ENCODE measurements at places on chromosomes 13 and 19. TPM values are rescaled to one million over a fixed set of nuclear protein-coding genes. Genes with fewer than 3 reads are reported as not detected.

GRCh38 chr13:98658131-98658530 is 81.2 kb upstream of the STK24 start:
- H3K4me3 ChIP-seq: no peak overlapping the region
- no peaks in the 10 kb centered on the region for H3K36me3 ChIP-seq
- no peak for DNase-seq
- H3K4me1 ChIP-seq: peaks cover 2% of the 10 kb centered on the region
- no peaks in the 10 kb centered on the region for H3K27me3 ChIP-seq

DNA sequence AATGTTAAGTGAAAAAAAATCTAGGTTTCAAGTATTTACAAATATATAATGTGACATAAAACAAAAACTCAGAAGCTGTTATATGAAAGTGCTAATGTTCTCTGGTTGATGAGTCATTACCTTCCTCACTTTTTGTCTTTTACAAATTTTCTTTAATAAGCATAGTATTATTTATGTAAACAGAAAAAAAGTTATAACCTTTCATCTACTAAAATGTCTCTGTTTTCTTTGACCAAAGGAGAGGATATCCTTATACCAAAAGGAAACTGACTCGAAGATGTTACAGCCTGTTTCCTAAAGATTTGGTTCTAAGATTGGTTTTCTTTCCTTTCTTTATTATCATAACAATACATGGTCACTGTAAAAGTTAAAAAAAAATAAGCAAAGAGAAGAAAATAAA is 38.0 kb downstream of the RCBTB2 start:
- H3K27me3 ChIP-seq: no peaks in the 10 kb centered on the region
- no peak overlapping the region for H3K27ac ChIP-seq
- no peak for DNase-seq

DNA sequence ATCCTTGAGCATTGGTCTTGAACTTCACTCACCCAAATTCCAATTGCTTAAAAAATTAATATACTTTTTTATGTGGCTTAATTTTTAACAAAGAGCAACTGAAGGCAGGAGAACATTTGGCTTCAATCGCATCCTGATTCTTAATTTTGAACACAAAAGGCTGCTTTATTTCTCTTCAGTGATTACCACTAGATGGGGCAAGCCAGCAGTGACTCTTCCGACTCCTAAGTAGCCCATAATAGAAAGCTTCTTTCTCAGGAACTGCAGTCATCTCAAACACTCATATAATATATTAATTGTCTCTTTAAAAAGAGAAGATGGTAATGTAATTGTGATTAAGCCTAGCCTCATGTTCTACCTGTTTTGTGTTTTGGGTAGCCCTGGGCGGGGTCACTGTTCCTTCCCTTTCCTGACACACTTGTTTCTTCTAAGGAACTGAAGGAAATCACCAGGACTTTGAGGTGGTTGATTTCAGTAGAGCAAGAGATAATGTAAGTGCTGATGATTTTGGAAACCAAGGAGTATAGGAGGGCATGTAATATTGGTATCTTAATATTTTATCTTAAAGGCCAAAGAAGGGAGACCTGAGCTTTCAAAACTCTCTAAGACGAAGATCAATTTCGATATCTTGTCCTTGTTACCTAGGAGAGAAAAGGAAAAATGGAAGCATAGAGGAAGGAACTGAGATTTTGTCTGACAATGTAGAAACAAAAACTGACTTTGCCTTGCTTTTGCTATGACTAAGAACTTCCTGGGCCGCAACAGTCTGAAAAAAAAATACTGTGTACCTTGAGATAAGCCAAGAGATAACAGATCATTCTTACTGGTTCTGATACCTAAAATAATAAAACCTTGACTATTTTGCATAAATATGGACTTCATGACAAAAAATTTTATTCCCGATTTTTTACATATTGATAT is 73.1 kb downstream of the TNFSF13B start:
- H3K36me3 ChIP-seq: no peaks in the 10 kb centered on the region
- no peaks in the 10 kb centered on the region for H3K27me3 ChIP-seq
- no peak overlapping the region for H3K27ac ChIP-seq
- no peaks in the 10 kb centered on the region for H3K4me1 ChIP-seq
- no peak overlapping the region for H3K4me3 ChIP-seq

DNA sequence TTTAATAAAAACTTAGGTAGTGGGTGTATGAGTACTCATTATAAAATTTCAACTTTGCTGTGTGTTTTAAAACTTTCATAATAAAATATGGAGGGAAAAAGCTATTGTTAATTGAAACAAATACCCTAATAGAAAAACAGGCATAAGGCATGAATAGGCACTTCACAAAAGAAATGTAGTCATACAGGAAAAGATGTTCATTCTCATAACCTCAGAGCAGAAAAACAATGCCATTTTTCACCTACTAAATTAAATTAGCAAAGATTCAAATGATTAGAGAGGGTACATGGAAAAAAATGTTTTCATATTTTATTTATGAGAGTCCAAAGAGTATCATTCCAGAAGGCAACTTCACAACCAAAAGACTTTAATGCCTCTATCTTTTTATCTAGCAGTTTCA is 20.6 kb upstream of the ELF1 start:
- no peak for DNase-seq
- H3K4me3 ChIP-seq: no peak overlapping the region
- H3K27ac ChIP-seq: no peak overlapping the region
- no peaks in the 10 kb centered on the region for H3K4me1 ChIP-seq

DNA sequence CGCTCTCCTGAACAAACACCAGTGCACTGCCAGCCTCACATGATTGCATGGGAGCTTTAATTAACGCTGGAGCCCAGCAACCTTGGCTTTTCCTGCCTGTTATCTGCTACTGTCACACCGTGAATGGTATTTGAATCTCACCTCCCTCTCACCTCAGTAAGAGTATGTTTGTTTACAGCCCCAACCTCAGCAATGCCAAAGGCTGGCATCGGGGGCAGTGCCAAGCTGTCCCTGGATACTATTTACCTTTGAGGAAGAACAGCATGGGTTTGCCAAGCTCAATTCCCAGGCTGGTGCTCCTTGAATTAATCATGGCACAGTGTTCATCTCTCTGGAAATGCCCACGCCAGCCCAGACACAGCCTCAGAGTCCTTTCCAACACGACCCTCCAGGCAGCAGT is 57.2 kb upstream of the SERPINE3 start:
- no peak for DNase-seq
- no peaks in the 10 kb centered on the region for H3K36me3 ChIP-seq
- no peak overlapping the region for H3K4me3 ChIP-seq
- no peaks in the 10 kb centered on the region for H3K27me3 ChIP-seq
- peaks cover 10% of the 10 kb centered on the region for H3K4me1 ChIP-seq

DNA sequence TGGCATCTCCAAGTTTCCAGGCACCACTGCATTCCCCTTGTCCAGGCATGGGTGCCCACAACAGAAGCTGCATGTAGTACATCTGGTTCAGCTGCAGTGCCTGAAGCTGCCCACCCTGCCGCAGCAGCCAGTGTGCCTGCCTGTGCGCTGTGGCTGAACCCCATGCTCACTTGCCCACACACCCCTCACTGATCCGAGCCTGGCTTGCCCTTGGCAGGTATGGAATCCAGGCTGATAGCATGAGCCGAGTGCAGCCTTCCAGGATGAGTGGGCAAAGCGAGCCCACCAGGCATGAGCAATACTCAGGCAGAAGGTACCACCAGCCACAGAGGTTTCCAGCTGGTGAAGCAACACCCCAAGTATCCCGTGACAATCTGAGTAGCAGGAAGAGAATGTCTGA is 280.3 kb upstream of the KLF12 start:
- no peaks in the 10 kb centered on the region for H3K27me3 ChIP-seq
- DNase-seq: no peak
- H3K4me3 ChIP-seq: no peak overlapping the region
- H3K4me1 ChIP-seq: no peaks in the 10 kb centered on the region
- H3K27ac ChIP-seq: no peak overlapping the region

DNA sequence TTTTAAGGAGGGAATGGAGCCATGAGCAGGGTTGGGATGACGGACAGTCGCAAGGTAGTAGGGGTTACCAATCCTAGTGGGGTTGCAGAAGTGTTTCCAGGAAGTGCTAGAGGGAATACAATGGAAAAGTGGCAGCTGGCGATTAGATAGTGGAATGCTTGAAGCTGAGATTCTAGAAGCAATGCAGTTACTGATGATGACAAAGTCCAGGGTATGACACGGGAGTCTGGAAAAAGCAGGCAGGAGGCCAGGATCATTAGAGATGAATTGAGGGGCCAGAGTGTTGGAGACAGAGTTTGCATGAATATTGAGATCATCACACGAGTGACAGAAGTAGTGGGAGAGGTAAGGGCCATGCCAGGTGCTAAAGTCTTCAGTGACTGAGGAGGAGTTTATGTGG is 17.3 kb upstream of the KL start:
- H3K36me3 ChIP-seq: no peaks in the 10 kb centered on the region
- no peaks in the 10 kb centered on the region for H3K27me3 ChIP-seq
- H3K27ac ChIP-seq: no peak overlapping the region
- no peak for DNase-seq

DNA sequence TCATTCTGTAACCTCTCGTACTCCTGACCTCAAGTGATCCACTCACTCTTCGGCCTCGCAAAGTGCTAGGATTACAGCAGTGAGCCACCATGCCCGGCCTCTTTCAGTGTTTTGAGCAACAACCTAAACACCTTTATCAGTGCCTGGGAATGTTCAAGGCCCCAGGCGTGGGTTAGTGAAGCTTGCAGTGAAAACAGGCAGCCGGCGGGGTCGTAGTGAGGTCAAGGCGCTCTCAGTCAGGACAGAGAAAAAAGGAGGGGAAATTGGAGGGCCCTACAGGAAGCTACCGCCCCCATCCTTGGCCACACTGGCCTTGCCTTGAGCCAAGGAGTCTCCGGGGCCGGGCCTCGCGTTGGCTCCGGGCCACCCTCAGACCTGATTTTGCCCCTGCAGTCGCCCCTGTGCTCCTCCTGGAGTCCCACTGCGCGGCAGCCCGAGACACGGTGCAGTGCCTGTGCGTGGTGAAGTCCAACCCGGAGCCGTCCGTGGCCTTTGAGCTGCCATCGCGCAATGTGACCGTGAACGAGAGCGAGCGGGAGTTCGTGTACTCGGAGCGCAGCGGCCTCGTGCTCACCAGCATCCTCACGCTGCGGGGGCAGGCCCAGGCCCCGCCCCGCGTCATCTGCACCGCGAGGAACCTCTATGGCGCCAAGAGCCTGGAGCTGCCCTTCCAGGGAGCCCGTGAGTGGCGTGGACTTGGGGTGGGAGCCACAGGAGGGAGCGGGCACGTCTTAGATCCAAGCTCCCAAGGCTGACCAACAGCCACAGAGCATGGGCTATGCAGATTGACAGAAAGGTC is 17.7 kb downstream of the MAG start:
- no peak for DNase-seq
- no peaks in the 10 kb centered on the region for H3K36me3 ChIP-seq
- H3K27me3 ChIP-seq: no peaks in the 10 kb centered on the region
- no peak overlapping the region for H3K4me3 ChIP-seq
- peak overlapping the region; percentile 16 for H3K27ac ChIP-seq
- no peaks in the 10 kb centered on the region for H3K4me1 ChIP-seq

GRCh38 chr19:2053601-2054389 is 2.8 kb upstream of the MKNK2 start:
- H3K27me3 ChIP-seq: no peaks in the 10 kb centered on the region
- no peaks in the 10 kb centered on the region for H3K36me3 ChIP-seq
- peak overlapping the region; percentile 68 for H3K27ac ChIP-seq
- no peak for DNase-seq
- no peak overlapping the region for H3K4me3 ChIP-seq

GRCh38 chr13:113220141-113220598 is 10.8 kb downstream of the CUL4A start:
- no peaks in the 10 kb centered on the region for H3K27me3 ChIP-seq
- H3K27ac ChIP-seq: peak overlapping the region; percentile 69
- peak; percentile 93 for DNase-seq
- H3K4me1 ChIP-seq: peaks cover 16% of the 10 kb centered on the region
- H3K36me3 ChIP-seq: peaks cover 17% of the 10 kb centered on the region

GRCh38 chr13:52838433-52839107 is 9.9 kb downstream of the PCDH8 start:
- H3K4me1 ChIP-seq: no peaks in the 10 kb centered on the region
- no peaks in the 10 kb centered on the region for H3K27me3 ChIP-seq
- no peak overlapping the region for H3K27ac ChIP-seq
- no peak for DNase-seq
- H3K36me3 ChIP-seq: no peaks in the 10 kb centered on the region

DNA sequence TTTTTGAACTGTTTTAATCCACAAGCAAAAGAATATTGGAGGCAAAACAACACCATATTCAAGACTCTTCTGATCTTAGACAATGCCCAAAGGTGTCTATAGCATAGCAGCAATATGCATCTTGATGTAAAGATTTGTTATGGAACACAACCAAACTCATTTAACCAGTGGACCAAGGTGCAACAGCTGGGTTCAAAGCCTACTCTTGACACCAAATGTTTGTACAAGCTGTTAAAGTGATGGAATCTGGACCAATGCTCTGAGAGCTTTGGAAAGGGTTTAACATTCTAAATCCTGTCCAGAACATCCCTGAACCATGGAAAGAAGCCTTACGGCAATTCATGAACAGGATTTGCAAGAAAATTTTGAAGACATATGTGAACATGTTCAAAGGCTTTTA is 520.0 kb downstream of the GPC6 start:
- no peak overlapping the region for H3K4me3 ChIP-seq
- H3K27me3 ChIP-seq: no peaks in the 10 kb centered on the region
- H3K4me1 ChIP-seq: no peaks in the 10 kb centered on the region
- DNase-seq: no peak

- no peaks in the 10 kb centered on the region for H3K36me3 ChIP-seq
- no peak overlapping the region for H3K4me3 ChIP-seq
- DNase-seq: no peak
- no peak overlapping the region for H3K27ac ChIP-seq
Measured at GRCh38 chr13:103157016-103157415, 90.8 kb upstream of the SLC10A2 start.

GRCh38 chr13:75766636-75767035 is 130.5 kb downstream of the LMO7 start:
- no peak overlapping the region for H3K27ac ChIP-seq
- no peaks in the 10 kb centered on the region for H3K27me3 ChIP-seq
- H3K4me1 ChIP-seq: peaks cover 18% of the 10 kb centered on the region
- H3K4me3 ChIP-seq: no peak overlapping the region
- no peak for DNase-seq
- H3K36me3 ChIP-seq: no peaks in the 10 kb centered on the region

- H3K4me1 ChIP-seq: peaks cover 84% of the 10 kb centered on the region
- no peak overlapping the region for H3K4me3 ChIP-seq
- no peaks in the 10 kb centered on the region for H3K27me3 ChIP-seq
Measured at GRCh38 chr13:33274264-33274663, 11.3 kb downstream of the STARD13 start.

- no peaks in the 10 kb centered on the region for H3K36me3 ChIP-seq
- H3K4me3 ChIP-seq: no peak overlapping the region
- no peaks in the 10 kb centered on the region for H3K4me1 ChIP-seq
Measured at GRCh38 chr13:50918567-50918966, 9.0 kb downstream of the RNASEH2B start.

DNA sequence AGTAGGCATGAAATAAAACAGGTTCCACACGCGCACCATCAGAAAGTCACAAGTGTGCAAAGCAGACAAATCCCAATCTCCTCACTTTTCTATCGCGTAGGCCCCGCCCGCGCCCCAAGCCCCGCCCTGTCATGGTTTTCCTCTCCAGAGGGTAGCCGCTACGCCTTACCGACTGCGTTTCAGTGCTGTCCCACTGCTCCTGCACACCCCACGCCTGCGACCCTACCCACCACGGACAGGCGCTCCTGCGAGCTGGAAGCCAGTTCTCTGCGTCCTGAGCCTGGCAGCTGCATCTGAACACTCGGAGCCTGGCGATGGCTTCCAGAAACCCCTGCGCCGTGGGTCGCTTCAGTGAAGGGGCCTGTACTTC is 379 bp upstream of the ZNF470 start:
- H3K27ac ChIP-seq: peak overlapping the region; percentile 91
- H3K4me3 ChIP-seq: peak overlapping the region; percentile 81
- peaks cover 6% of the 10 kb centered on the region for H3K4me1 ChIP-seq

PDX1 gene
- total RNA-seq: not detected

ZNF331 gene
- total RNA-seq: 9.7 TPM

DCAF15 gene
- 3.8 TPM for total RNA-seq

ZNF221 gene
- total RNA-seq: 3.5 TPM

ZNF99 gene
- total RNA-seq: 0.09 TPM

DIAPH3 gene
- total RNA-seq: 11.1 TPM

ITGBL1 gene
- total RNA-seq: 0.28 TPM

Data from liver (tissue), 10 donors.